ENCODE measurements at places on chromosomes 3 and 15.

- DNase-seq = no peak
These were observed 124.9 kb downstream of the DNAJB8 start for GRCh38 chr3:128341659-128342395.

DNA sequence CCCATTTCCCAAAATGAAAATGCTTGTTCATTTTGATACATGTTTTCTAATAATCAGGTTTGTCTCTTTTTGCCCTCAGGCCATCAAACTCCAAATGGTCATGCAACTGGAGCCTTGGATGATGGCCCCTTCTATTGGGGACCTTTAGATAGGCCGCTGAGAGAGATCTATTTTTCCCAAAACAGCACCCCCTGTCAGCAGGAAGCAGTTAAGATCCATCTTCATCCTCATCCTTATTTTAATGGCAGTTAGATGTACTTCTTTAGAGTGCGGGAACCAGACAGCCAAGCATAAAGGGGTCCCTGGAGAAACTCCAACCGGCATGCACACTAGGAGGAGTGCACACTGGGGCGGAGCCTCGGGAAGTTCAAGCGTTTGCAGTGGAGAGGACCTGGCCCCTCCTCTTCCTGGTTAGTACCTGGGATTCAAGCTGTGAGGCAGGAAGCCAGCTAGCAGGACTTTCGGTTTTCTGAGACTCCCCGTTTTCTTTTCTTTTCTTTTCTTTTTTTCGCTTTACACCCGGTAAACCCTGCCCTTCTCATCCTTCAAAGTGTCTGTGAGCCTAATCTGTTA, 31.9 kb upstream of the STRIT1 start:
- no peak for DNase-seq

GRCh38 chr3:192515664-192516045, 211.7 kb downstream of the FGF12 start:
- no peak for DNase-seq

- DNase-seq = no peak
These were observed 37.8 kb downstream of the MINDY4B start for GRCh38 chr3:150867434-150867833.

GRCh38 chr3:11641316-11641682, 2.4 kb downstream of the VGLL4 start:
- no peak for DNase-seq

DNA sequence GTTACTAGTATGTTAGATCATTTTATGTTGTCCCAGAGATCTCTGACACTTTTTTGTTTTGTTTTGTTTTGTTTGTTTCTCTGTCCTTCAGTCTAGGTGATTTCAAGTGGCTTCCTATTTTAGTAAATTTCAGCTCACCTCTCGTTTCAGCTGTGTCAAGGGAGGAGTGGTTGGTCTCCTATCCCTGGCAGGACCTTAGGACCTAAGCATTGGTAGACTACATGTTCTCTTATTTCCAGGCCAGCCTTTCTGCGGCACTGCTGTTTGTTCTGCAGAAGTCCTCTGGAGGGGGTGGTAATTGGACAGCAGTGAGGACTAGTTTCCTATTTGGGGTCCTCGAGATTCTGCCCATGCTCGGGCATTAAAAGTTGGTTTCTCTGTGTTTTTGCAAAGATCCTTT, 31.8 kb downstream of the MGA start:
- no peak for DNase-seq

- DNase-seq = no peak
These were observed 143.7 kb upstream of the LRIG1 start for GRCh38 chr3:66644549-66644948.

DNA sequence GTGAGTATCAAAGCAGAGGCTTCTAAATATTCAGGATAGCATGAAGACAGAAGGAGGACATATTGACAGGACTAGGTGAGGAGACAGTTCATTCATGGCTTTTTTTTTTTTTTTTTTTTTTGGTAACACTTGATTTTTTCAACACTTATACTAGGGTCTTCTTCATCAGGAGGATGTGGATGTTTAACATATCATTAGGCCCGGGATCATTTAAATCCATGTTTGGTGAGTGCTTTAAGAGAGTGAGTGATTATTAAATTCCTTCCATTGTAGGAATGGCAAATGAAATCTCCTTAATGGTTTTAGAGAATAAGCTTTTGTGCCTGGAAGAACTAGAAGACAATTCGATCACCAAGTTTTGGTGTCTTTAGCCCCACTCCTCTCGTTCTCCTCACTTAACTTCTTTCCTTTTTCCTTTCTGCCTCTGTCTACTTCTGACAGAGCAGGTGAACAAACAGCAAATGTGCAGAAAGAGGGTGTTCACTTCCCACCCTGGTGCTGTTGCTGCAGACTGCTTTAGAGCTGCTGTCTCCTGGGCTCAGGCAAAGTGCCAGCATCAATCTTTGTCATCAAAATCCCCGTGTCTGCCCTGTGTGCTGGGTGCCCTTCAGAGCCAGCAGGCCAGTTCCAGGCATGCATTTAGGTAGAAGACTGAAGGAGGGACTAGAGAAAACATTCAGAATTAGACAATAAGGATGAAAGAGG, 35.6 kb upstream of the RAB11A start:
- no peak for DNase-seq

GRCh38 chr15:56964182-56964581, 45.7 kb downstream of the TCF12 start:
- no peak for DNase-seq

DNA sequence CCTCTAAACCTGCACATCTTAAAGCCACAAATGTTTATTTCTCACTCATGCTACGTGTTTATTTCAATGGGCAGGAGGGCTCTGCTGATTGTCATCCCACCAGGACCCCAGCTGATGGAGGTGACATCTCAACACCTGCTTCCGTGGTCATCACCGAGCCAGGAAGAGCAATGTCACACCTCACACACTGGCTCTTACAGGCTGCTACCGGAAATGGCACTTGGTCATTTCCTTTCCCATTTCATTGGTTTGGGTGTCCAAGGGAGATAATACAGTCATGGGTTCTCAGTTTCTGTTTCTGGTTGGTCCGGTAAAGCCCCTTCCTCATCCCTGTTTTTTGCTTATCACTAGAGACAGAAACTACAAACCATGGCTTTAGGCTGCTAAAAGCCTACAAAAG, 41.9 kb downstream of the ABHD2 start:
- DNase-seq = no peak

DNA sequence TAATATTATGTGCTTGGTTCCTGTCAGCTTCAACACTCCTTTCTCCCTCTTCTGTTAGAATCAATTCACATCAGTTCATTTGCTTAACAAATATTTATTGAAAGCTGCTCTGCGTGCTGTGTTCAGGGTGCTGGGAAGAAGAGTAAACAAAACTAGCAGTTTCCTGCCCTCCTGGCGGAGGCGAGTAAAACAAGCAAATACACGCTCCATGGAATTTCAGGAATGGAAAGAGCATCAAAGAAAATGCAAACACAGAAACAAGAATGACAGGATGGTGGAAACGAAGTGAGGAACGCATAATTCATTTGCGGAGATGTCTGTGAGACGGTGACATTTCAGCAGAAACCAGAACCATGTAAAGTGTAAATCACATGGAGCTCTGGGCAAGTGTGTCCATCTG, 49.4 kb upstream of the SPTSSB start:
- DNase-seq = no peak

GRCh38 chr15:82062479-82063454, 16.9 kb upstream of the MEX3B start:
- no peak for DNase-seq

GRCh38 chr3:113249601-113250000, 38.2 kb downstream of the BOC start:
- no peak for DNase-seq

DNA sequence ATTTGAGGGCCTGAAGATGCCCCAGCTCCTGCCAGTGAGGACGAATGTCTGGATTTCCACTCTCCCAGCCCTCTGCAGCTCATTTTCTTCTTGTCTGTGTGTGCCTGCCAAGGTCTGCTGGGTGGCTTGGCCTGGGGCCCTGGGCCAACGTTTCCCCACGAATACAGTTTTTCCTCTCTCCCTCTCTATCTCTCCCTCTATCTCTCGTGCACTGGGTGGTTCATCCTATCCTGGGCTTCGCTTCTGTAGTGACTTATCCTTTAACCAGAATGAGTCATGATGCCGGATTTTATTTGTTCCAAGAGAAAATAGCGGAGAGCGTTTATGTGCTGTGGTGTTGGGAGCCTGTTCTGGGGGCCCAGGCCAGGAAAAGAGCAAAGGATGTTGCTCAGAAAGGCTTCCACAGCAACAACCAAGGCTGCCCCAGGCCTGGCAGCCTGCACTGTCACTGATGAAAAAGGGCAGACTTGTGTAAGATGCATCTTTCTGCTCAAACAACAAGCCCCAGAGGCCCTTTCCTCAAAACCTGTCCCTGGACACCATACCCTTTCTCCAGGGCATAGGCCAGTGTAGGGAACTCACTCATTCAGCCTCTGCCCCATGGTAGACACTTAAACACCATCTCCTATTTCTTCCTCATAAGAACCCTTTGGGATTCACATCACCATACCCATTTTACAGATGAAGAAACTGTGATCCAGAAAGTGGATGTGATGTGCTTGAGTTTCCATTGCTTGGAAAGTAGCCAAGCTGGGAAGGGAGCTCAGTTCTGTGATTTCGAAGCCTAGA, 47.3 kb downstream of the ITGA11 start:
- no peak for DNase-seq

GRCh38 chr15:56923174-56923591, 4.7 kb downstream of the TCF12 start:
- no peak for DNase-seq

DNA sequence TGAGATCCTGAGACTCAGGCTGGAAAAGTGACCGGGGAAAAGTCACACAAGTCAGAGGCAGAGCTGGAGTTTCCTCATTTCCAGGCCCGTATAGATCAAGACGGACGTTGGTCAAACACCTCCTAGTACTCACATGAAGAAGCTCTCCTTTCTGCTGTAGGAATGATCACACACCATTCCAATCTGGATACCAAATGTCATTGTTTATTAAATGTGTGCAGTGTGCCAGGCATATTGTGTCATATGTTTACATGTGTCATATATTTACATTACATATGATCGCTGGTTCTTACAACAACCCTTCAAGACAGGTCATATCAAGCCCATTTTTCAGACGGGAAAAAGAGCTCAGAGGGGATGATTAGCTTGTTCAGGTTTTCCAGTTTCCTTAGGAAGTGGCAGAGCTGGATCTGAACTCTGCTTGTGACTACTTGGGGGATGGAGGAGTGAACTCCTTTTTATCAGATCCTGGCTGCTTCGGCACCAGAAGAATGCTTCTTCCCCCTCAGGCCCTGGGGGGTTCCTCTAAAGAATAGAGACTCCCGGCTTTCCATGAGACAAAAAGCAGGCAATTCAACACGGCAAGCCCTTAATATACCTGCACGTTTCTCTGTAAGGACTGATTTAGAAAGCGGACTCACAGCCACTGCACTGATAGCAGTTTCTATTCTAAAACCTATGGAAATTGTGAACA, 41.9 kb downstream of the FAM43A start:
- no peak for DNase-seq

GRCh38 chr15:26729581-26729980, 43.3 kb downstream of the GABRB3 start:
- DNase-seq = no peak

DNA sequence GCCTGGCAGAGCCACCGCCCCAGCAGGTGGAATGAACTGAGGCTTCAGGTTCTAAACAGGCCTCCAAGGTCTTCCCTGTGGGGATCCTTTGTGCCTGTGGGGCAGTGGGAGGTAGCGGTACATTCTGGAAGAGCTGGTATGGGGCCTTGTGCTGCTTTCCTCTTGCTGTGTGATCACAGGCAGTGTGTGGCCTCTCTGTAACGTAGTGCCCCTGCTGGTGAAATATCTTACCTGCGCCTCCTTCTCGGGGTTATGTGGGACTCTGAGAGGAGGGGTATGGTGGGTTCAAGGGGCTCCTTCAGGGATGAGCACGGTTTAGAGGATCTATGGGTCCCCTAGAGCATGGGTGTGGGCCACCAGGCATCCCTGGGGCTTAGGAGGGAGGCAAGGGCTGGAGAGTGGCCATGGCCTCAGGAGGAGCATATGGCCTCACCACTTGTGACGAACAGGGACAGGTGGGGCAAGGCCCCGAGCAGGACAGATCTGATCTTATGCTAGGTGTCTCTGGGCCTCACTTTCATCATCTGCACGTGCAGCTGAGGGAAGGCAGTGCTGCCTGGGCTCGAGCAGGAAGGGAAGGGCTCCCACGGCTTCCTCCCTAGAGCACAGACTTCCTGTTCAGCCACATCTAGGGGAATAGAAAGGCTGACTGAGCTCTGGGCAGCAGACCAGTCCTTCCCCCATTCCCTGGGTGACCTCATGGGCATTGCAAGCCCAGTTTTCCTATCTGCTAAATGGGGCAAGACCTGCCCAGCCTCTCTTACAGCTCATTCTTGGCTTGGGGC, 1.9 kb upstream of the ALS2CL start:
- no peak for DNase-seq

DNA sequence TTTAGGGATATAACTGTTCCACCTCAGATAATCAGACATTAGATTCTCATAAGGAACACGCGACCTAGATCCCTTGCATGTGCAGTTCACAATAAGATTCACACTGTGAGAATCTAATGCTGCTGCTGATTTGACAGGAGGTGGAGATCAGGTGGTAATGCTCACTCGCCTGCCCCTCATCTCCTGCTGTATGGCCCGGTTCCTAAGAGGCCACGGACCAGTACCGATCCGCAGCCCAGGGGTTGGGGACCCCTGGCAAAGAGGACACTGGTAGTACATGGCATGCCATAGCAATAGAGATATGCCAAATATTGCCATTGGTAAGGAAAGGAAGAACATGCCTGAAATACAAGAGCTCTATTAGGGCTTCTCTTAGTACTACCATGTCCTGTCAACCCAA, 59.7 kb downstream of the LSM3 start:
- DNase-seq = no peak

- no peak for DNase-seq
These were observed 68.4 kb upstream of the TNFAIP8L3 start for GRCh38 chr15:51162865-51163762.

- DNase-seq = no peak
These were observed 152.3 kb downstream of the XXYLT1 start for GRCh38 chr3:195118671-195119070.

DNA sequence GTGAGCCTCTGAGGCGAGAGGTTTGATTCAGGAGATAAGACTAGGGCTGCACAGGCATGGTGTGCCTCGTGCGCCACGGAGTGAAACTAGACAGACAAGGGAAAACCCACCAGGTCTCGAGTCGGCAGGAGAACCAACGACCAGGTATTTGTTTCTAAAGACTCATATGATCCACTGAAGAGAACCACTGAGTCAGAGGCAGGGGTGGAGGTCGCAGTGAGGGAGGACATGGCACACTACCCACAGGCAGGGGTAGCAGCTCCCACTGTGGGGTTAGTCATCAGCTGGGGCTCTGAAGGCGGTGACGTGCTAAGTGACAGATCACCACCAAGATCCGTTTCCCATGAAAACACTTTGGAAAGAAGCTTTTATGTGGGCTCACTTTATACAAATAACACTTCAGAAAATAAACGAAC, 45.7 kb downstream of the CHSY1 start:
- no peak for DNase-seq

DNA sequence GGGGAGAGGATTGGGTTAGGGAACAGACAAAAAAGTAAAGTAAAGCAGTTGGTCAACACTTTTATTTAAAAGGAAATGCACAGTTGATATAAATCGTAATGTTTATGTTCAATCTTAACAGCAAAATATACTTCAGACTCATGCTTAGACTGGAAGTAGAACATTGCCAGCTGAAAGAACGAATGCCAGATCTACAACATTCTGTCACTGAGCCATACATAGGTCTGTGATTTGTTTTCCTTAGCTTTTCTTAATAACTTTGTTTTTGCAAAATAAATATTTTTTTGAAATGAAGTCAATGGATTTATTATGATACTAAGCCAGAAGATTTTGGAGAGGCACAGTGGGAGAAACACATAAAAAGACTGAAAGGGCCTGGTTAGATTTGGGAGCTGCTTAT, 62.0 kb downstream of the LEKR1 start:
- DNase-seq = no peak

- no peak for DNase-seq
These were observed 1.9 kb downstream of the NFKBIZ start for GRCh38 chr3:101851072-101851770.
